ENCODE measurements at places on chromosomes 2 and 18. TPM values are rescaled to one million over a fixed set of nuclear protein-coding genes. Genes with fewer than 3 reads are reported as not detected.

The CTLA4 gene
- total RNA-seq, result 1.0 TPM

The SLC14A1 gene
- total RNA-seq, result 5.8 TPM

The ZNF385B gene
- 50.3 TPM for total RNA-seq

- no peak for DNase-seq
Observed at GRCh38 chr2:36664696-36665076, 31.8 kb upstream of the VIT start.

- peak; percentile 44 for DNase-seq
Observed at GRCh38 chr2:227862741-227863588, 8.5 kb upstream of the DAW1 start.

DNA sequence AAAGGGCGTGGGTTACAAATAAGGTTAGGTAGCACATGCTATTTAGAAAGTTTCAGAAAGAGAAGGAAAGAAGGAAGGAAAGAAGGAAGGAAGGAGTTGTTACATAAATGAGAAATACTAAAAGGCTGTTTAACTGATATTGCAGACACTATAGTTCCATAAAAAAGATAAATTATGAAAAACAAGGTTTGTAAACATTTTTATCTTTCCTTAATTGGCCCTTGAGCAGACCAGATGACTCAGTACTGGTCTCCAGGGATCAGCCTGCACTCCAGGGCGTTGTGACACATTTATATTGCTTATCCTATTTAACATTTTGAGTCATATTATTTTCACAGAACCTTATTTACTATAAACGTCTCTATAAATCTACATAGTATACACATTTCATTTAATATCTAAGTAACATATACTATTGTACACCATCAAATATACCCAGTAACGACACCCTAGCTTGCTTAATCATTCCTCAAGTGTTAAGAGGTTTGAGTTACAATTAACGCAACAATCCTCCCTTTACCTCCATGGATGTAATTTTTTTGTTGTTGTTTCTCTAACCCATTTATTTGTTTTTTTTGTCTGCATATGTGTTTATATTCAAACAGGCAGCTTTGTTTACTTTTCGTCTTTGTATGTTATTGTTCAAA is 2.8 kb upstream of the RAB31 start:
- no peak for DNase-seq

DNA sequence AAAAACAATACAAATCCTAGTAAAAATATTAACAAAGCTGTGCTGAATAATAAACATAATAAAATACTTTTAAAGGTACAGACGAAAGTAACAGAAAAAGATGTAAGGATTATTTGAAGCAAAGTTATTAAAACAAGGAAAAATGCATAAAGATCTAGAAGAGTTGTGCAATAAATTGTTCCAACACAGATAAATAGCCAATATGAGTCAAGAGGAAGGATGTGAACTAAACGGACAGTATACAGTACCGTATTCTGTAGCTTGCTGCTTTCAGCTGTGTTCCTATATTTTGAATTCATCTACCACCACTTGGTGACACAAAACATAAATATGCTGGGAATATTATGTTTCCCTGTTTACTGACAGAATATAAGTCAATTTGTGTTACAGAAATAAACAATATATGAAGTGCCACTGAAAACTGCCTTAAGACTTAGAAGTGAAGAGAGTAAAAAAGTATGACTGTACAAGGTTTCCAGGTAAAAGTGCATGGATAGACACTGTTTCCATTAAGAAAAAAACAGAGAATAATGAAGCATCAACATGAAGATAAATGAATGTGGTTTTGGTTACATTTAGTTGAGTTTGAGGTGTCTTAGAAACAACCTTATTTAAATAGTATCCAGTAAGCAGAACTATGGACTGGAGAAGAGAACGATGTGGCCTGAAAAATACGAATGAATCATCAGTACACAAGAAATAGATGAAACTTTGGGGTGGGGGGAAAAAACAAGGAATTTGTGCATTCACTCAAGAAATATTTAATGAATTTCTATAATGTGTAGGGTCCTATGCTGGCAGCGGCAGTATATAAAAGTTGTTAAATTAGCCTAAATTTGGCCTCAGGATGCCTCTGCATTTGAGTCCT is 13.1 kb downstream of the PPP3R1 start:
- DNase-seq, result no peak

DNA sequence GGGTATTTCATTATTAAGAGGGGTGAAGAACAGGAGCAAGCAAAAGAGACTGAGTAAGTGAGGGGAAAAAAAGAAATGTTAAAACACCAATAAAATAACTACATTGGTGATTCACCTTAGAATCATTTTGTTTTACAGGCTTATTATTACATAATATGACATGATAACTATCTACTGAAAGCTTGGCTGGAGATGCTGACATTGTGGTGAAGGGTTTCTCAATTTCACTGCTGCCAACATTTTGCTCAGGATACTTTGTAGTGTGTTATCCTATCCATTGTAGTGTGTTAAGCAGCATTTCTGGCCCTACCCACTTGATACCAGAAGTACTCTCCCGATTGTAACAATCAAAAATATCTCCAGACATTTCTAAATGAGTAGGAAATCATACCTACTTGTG is 1564.6 kb upstream of the NXPH2 start:
- no peak for DNase-seq

DNA sequence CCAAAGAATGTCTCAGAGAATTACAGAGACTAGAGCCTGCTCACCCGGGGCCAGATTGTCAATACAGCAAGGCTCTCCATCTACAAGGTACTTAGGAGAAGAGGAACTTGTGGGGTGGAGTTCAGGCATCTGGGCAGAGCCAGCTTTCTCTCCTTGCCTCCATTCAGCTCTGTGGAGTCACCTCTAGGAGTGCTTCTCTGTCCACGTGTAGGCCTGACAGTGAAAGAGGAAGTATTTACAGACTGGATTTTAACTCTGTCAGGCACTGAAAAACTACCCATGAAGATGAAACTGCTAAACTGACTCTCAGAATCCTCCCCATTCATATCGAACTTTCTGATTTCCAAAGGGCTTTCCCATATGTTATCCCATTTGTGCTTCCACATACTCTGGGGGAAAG is 315.6 kb downstream of the SETBP1 start:
- DNase-seq, result no peak

The TCF23 gene
- not detected for total RNA-seq

- DNase-seq, result no peak
Observed at GRCh38 chr2:91974401-91975129, 2896.7 kb upstream of the TEKT4 start.

The INHBB gene
- 4.2 TPM for total RNA-seq

The SLC16A14 gene
- 2.2 TPM for total RNA-seq

DNA sequence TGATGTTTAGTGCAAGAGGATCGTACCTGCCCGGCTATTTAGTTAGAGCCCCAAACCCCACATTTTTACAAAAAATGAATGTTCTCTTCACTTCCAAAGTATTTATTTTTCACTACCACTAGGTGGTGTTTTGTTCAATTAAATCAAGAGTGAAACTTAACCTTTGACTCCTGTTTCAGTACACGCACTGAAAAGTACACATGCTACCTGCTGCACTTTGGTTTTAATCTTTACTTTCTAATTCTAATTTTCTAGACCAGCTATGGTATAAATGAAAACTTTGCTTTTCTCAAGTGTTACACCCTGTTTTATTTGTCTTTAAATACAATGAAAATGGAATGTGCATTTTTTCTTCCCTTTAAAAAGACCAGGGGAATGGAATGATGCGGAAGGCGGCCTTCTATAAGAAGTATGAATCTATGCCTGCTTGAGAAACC is 31.4 kb upstream of the CHN1 start:
- no peak for DNase-seq

GRCh38 chr2:226791487-226792081 is 8.0 kb downstream of the IRS1 start:
- DNase-seq, result peak; percentile 91

The CGREF1 gene
- not detected for total RNA-seq

The KLF7 gene
- total RNA-seq, result 43.7 TPM

DNA sequence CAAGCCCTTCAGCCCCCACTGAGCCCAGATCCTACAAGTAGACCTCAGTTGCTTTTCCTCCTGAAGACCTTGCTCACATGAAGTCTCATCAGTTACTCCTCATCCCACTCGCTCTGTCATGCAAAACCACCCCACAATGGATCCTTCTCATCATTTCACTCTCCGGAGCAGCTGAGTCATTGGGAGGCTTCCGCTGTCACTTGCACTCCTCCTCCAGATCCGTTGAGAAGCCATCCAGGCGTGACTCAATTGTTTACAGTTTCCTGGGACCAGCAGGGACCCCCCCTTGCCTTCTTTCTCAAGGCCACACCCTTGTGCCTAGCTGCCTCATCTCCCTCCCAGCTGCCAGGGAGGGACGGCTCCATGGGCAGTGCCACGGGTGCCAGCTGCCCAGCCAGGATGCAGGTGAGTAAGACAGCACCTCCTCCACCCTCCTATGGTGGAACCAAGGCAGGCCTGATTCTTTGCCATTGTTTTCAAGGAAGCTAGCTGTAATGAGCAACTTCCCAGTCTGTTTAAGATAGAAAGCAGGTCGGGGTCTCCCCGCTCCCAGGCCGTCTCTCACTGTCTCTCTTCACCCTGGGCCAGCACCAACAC is 16.3 kb downstream of the GPR55 start:
- peak; percentile 19 for DNase-seq

The MARCO gene
- 338 TPM for total RNA-seq

DNA sequence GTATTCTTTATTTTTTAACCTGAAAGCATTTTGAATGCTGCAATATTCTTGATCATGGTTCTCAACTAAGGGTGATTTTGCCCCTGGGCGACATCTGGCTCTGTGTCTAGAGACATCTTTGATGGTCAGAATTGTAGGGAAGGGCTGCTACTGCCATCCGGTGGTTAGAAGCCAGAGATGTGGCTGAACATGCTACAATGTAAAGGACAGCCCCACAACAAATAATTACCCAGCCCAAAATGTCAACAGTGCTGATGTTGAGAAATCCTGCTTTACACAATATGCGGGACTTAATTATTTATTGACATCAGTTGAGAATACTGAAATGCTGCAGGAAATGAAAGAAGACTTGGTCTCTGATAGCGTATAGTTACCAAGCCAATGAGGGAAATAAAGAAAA is 37.5 kb upstream of the SERPINB2 start:
- DNase-seq, result no peak

GRCh38 chr2:60475123-60475830 is 78.2 kb downstream of the BCL11A start:
- DNase-seq, result no peak

DNA sequence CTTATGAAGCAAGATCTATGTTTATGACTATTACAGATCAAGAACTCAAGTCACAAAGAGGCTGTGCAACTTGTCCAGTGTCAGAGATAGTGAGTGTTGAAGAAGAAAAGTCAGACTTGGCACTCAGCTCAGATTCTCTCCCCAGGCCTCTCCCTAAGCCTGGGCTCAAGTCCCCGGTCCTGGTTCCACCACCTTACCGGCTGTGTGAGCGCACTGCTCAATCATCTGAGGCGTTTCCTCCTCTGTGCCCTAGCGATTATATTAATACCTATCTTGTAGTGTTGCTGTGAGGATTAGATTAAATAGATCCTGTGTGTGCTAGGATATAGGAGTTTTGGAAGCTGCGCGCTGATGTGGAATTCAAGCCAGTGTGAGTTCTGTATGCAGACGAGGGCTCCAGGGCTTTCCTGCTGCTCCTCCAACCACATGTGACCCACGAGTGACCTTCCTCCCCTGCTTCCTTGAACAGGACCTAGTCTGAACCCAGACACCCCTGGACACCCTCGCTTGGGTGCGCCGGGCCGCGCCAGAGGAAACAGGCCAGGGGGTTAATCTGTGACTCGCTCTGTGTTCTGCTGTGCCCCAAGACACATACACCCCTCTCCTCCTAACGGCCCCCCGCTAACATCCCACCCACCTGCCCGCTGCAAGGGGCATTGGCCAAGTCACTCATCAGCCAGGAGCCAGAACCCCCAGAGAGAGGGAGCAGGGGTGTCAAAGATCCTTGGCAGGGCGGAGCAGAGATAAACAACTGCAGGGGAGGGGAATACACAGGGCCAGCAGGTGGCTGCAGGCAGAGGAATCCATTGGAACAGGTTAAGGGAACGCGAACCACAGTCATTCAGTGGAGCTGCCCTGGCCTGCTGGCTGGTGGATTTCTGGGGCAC is 38.3 kb downstream of the TNS1 start:
- no peak for DNase-seq

The FAP gene
- 4.3 TPM for total RNA-seq

- no peak for DNase-seq
Observed at GRCh38 chr2:224894356-224894755, 147.9 kb downstream of the DOCK10 start.

- no peak for DNase-seq
Observed at GRCh38 chr2:79530443-79530842, 17.6 kb downstream of the CTNNA2 start.

DNA sequence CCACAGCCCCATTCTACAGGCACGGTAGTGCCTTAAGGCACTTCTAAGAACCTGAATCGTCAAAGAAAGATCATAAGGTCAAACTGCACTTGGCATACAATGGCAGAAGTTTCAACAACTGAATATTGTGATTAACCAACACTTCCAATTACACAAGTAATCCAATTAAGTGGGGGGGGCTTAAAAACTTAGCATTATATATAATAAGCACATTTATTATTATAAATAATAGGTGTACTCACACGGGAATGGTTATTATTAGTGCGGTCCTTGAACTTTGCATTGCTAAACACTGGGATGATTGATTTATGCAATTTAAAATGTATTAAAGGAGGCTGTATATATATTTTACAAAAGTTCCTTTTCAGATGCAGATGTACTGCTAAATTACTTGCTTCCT is 7.6 kb downstream of the APCDD1 start:
- no peak for DNase-seq

The CCL20 gene
- not detected for total RNA-seq

DNA sequence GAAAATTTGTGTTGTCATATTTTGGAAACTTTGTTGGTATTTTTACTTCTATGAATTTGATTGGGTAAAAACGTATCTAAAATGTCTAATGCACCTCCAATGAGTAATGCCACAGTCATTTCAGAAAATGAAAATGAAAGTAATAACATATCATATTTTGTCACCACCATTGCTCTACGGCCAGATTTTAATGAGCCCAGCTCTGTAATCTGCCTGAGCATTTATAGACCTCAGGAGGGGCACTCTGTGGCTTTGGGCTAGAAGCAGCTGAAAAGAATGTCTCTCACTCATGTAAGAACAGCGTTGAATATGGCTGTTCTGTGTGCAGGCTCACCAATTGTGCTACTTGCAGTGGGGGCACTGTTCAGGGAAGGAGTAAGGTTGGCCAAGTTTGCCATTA is 32.7 kb upstream of the ABCA12 start:
- DNase-seq, result no peak

The LRRC30 gene
- not detected for total RNA-seq

GRCh38 chr2:227462462-227462951 is 9.4 kb upstream of the AGFG1 start:
- no peak for DNase-seq

The PTPN4 gene
- 32.6 TPM for total RNA-seq

- peak; percentile 47 for DNase-seq
Observed at GRCh38 chr2:102155703-102156515, 13.4 kb downstream of the IL1R1 start.

The DUSP2 gene
- total RNA-seq, result 6.9 TPM

The LBX2 gene
- total RNA-seq, result 1.6 TPM

DNA sequence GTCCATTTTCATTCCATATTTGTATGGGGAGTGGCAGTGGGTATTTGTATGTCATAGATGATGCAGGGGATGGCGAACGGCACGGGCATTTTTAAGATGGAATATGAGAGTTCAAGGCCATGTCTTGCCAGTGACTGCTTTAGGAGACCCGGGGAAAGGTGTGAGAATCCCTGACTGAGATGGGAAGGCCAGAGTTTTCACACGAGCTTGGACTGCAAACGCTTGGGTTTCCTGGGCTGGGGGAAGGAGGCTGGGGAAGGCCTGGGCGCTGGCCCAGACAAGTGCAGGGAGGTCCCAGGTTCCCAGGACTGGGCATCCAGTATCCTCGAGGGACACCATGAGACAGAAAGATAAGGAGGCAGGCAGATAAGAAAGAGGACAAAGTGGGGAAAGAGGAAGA is 35.2 kb downstream of the CNGA3 start:
- no peak for DNase-seq

Measured in upper lobe of left lung (tissue), 6 donors.